ENCODE measurements at places on chromosomes 13 and 19. TPM values are rescaled to one million over a fixed set of nuclear protein-coding genes. Genes with fewer than 3 reads are reported as not detected.

DNA sequence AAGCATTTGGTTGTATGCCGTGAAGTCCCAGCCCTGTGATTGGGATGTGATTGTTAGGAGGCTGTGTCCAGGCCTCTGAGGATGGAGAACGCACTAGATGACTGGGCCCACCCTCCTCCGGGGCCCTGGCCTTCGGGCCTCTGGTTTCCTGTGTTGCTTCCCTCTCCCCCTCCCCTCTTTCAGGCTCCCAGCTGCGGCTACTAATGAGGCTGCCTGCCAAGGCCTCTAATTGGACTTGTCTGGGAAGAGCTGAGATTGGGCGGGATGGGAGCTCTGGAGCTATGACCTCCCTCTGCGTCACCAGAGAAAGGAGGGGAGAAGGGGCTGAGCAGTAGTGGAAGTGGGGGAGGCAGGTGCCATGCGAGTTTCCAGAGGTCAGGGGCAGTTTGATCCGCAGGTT, 9.9 kb downstream of the PTH2 start:
- H3K4me1 ChIP-seq: peaks cover 12% of the 10 kb centered on the region
- peaks cover 11% of the 10 kb centered on the region for H3K27me3 ChIP-seq
- peak; percentile 80 for DNase-seq
- no peak overlapping the region for H3K4me3 ChIP-seq
- no peaks in the 10 kb centered on the region for H3K36me3 ChIP-seq

DNA sequence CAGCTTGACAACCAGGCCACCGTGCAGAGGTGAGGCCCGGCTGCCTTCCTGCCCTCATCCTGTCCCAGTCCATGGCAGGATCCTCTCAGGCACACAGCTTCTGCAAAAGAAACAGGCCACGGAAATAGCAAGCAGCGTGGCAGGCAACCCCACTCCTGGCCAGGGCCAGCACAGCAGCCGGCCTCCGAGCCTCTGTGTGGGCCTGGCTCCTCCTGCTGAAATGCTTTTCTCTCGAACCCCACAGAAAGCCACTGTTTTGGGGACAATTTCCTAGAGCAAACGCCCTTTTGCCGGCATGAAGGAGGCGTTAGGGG, 39.5 kb upstream of the F7 start:
- peaks cover 9% of the 10 kb centered on the region for H3K4me1 ChIP-seq
- H3K4me3 ChIP-seq: no peak overlapping the region
- peaks cover 17% of the 10 kb centered on the region for H3K27me3 ChIP-seq
- H3K27ac ChIP-seq: no peak overlapping the region
- H3K36me3 ChIP-seq: no peaks in the 10 kb centered on the region

DNA sequence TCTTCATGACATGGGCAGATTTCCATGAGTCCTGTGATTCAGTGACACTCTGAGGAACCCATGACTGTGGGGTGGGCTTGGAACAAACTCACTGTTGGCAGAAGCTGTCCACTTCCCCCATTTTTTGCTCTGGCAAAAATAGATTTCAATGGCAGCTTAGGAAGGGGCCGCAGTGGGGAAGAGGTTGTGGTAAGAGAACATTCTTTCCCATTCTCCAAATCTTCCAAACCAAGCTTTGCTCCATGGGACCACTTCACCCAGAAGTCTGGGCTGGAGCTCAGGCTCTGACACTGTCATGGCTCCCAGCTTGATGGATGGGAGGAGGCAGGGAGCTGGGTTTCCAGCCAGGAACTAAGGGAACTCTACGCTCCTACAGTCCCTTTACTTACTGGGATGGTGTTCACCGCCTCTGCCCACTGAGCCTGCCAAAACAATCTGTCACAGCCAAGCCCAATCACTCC, 24.9 kb upstream of the MEDAG start:
- H3K27me3 ChIP-seq: no peaks in the 10 kb centered on the region
- DNase-seq: no peak
- H3K4me1 ChIP-seq: peaks cover 36% of the 10 kb centered on the region

DNA sequence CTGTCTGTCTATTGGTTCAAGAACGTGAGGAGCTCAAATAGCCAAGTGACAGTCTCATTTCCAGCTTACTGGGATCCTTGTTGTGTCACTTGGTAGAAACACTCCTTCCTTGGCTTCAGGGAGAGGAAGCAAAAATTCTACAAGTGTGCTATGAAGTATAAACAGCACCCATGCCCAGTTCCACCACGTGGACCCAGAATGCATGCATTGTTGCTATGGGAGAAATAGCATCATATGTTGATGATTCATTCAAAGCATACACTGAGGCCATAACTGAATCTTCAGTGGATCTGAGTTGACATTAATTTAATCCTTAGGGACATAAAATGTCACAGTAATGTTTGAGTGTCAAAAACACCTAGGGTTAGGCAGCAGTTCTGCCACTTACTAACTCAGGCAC, 199.0 kb upstream of the RXFP2 start:
- no peak for DNase-seq
- H3K36me3 ChIP-seq: no peaks in the 10 kb centered on the region
- H3K27me3 ChIP-seq: no peaks in the 10 kb centered on the region
- no peak overlapping the region for H3K4me3 ChIP-seq
- H3K4me1 ChIP-seq: peaks cover 24% of the 10 kb centered on the region
- no peak overlapping the region for H3K27ac ChIP-seq

GRCh38 chr19:18961767-18962620, 21.0 kb upstream of the HOMER3 start:
- no peaks in the 10 kb centered on the region for H3K36me3 ChIP-seq
- H3K4me1 ChIP-seq: no peaks in the 10 kb centered on the region
- no peak overlapping the region for H3K4me3 ChIP-seq
- H3K27ac ChIP-seq: no peak overlapping the region
- peaks cover 5% of the 10 kb centered on the region for H3K27me3 ChIP-seq

GRCh38 chr13:39403106-39403505, 199.9 kb downstream of the LHFPL6 start:
- H3K36me3 ChIP-seq: no peaks in the 10 kb centered on the region
- DNase-seq: no peak
- no peak overlapping the region for H3K27ac ChIP-seq

GRCh38 chr13:51902776-51903175, 41.0 kb downstream of the CCDC70 start:
- H3K4me3 ChIP-seq: no peak overlapping the region
- DNase-seq: no peak
- peaks cover 7% of the 10 kb centered on the region for H3K27me3 ChIP-seq

GRCh38 chr19:1028062-1028926, 1.9 kb downstream of the CNN2 start:
- H3K36me3 ChIP-seq: peaks cover 27% of the 10 kb centered on the region
- no peaks in the 10 kb centered on the region for H3K27me3 ChIP-seq
- H3K27ac ChIP-seq: peak overlapping the region; percentile 53
- peak; percentile 100 for DNase-seq
- H3K4me1 ChIP-seq: peaks cover 8% of the 10 kb centered on the region

DNA sequence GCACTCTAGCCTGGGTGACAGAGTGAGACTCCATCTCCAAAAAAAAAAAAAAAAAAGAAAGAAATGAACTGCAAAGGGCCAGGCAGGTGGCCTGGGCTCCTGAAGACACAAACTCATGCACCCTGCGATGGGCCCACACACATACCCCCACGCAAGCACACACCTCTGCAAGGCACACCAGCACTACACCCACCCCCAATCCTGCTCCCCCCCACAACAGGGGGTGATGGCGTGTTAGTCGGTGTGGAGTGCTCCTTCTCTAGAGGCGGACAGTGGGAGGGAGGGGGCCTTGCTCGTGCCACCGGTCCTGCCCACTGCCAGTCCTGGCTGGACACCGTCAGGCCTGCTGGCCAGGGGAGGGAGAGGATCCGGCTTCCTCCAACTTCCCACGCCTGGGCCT, 1.6 kb upstream of the SLC8A2 start:
- H3K36me3 ChIP-seq: no peaks in the 10 kb centered on the region
- no peak overlapping the region for H3K27ac ChIP-seq
- H3K27me3 ChIP-seq: peaks cover 33% of the 10 kb centered on the region
- no peak overlapping the region for H3K4me3 ChIP-seq
- H3K4me1 ChIP-seq: peaks cover 4% of the 10 kb centered on the region

- H3K36me3 ChIP-seq: no peaks in the 10 kb centered on the region
- H3K4me1 ChIP-seq: no peaks in the 10 kb centered on the region
- H3K4me3 ChIP-seq: no peak overlapping the region
- no peak for DNase-seq
- H3K27me3 ChIP-seq: no peaks in the 10 kb centered on the region
These were observed 550.1 kb downstream of the DACH1 start for GRCh38 chr13:71316792-71317363.

DNA sequence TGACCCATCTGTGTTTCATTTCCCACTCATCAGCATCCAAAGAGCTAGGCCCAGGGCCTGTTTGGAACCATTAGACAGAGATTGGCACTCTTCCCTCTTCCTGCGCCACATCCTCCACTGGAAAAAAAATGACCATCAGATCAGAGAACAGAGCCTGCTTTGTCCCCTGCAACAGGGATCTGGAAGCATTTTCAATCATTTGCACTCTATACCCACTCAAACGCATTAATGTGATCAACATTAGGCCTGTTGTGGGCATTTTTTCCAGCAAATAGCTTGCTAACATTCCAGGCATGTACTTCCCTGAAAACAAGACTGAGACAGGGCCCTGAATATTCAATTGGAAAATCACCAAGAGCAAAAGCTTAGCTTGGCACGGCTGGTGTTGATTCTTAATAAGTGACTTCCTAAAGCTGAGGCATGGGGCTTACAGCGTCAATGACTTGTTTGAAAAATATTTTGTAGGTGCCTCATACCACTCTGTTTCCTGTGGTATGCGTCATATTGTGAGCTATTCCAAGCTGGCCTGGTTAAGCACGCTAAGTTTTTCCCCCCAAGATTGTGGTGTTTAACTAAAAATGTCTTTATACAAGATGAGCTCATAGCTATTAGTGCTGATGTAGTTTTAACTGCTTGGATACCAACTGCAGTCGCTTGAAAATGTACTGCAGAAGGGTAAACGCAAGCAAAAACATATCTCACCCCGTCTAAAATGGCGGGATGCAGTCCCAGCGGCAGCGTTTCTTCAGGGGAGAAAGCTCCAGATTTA, 404.4 kb downstream of the SPRY2 start:
- no peaks in the 10 kb centered on the region for H3K36me3 ChIP-seq
- H3K4me1 ChIP-seq: peaks cover 36% of the 10 kb centered on the region
- peak overlapping the region; percentile 97 for H3K27ac ChIP-seq
- peak; percentile 77 for DNase-seq

DNA sequence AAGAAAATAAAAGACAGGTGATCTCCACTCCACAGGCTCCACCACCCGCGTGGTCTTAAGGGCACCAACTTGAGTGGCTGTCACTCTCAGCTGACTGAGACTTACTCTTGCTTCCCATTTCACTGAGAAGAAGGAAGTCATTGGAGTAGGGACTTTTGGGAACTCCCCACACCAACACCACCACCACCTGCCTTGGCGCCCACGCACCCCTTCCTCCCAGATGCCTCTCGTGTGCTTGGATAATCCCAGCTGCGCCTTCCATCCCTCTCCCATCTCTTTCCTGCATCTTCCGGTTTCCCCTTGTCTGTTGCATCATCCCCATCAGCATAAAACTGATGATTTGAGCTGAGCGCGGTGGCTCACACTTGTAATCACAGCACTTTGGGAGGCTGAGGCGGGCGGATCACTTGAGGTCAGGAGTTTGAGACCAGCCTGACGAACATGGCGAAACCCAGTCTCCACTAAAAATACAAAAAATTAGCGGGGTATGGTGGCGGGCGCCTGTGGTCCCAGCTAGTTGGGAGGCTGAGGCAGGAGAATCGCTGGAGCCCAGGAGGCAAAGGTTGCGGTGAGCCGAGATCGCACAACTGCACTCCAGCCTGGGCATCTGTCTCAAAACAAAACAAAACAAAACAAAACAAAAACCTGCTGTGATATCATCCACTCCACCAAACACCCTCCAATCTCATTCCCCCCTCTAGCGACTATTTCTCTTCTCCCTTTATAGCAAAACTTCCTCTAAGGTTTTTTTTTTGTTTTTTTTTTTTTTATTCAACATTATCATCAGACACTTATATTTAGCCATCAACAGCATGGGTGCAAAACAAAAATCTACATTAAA, 25.5 kb downstream of the AP2S1 start:
- no peak overlapping the region for H3K27ac ChIP-seq
- peak; percentile 6 for DNase-seq
- H3K36me3 ChIP-seq: no peaks in the 10 kb centered on the region

GRCh38 chr13:43153436-43154090, 130.2 kb downstream of the DNAJC15 start:
- peak overlapping the region; percentile 54 for H3K27ac ChIP-seq
- peak overlapping the region; percentile 5 for H3K4me3 ChIP-seq
- H3K36me3 ChIP-seq: no peaks in the 10 kb centered on the region
- no peak for DNase-seq
- no peaks in the 10 kb centered on the region for H3K27me3 ChIP-seq

- peaks cover 14% of the 10 kb centered on the region for H3K4me1 ChIP-seq
- peaks cover 2% of the 10 kb centered on the region for H3K36me3 ChIP-seq
- DNase-seq: peak; percentile 92
- H3K27ac ChIP-seq: peak overlapping the region; percentile 93
These were observed 109.5 kb downstream of the KCNRG start for GRCh38 chr13:50124536-50125303.

GRCh38 chr13:101881593-101881992, 429.1 kb downstream of the ITGBL1 start:
- no peaks in the 10 kb centered on the region for H3K4me1 ChIP-seq
- H3K27ac ChIP-seq: no peak overlapping the region
- H3K4me3 ChIP-seq: no peak overlapping the region
- no peaks in the 10 kb centered on the region for H3K27me3 ChIP-seq

- H3K27ac ChIP-seq: no peak overlapping the region
- no peaks in the 10 kb centered on the region for H3K36me3 ChIP-seq
- DNase-seq: peak; percentile 71
- peaks cover 5% of the 10 kb centered on the region for H3K27me3 ChIP-seq
These were observed 32.3 kb upstream of the MED4 start for GRCh38 chr13:48126944-48127830.

DNA sequence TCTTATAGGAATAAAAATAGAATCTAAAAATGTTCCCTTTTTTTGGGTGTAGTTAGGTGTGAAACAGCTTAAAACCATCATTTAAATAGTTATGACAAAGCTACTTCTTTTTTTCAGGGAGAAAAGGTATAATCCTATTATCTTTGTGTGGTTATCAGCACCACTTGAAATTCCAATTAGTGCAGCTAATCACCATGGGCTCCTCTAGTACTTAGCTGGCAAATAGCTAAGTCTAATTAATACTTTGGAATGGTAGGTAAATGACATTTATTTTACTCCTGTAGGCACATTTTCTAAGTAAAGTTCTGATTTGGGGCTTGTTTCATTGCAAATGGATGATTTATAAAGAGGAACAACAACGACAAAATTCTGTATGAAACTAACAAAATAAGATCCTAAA, 132.6 kb downstream of the OLFM4 start:
- no peak overlapping the region for H3K27ac ChIP-seq
- no peaks in the 10 kb centered on the region for H3K4me1 ChIP-seq
- no peak for DNase-seq
- no peak overlapping the region for H3K4me3 ChIP-seq

GRCh38 chr19:47247308-47247990, 8.9 kb upstream of the CCDC9 start:
- no peaks in the 10 kb centered on the region for H3K27me3 ChIP-seq
- H3K27ac ChIP-seq: no peak overlapping the region
- peaks cover 7% of the 10 kb centered on the region for H3K4me1 ChIP-seq

- no peak for DNase-seq
- H3K27me3 ChIP-seq: no peaks in the 10 kb centered on the region
- no peaks in the 10 kb centered on the region for H3K4me1 ChIP-seq
- no peak overlapping the region for H3K27ac ChIP-seq
- H3K4me3 ChIP-seq: no peak overlapping the region
These were observed 133.1 kb downstream of the MAB21L1 start for GRCh38 chr13:35343417-35343816.

SHISA7 gene
- total RNA-seq: not detected

ANGPTL8 gene
- total RNA-seq: not detected

ZSCAN1 gene
- 0.36 TPM for total RNA-seq

TDRD3 gene
- total RNA-seq: 33.3 TPM

AMER2 gene
- not detected for total RNA-seq

ATP1A3 gene
- under 0.01 TPM for total RNA-seq

SLC25A23 gene
- 22.8 TPM for total RNA-seq

CGB3 gene
- total RNA-seq: not detected

CNFN gene
- not detected for total RNA-seq

ZNF737 gene
- total RNA-seq: 14.7 TPM

GPR42 gene
- not detected for total RNA-seq

RAB3A gene
- 0.72 TPM for total RNA-seq

Data from osteoblast (primary cell).